CD4-positive, alpha-beta T cell treated with Interleukin-4 for 4 hours (primary cell): ENCODE measurements at places on chromosomes 5 and 9.
A peak's percentile ranks its signal among the peaks of the same experiment; 100 is the strongest.

DNA sequence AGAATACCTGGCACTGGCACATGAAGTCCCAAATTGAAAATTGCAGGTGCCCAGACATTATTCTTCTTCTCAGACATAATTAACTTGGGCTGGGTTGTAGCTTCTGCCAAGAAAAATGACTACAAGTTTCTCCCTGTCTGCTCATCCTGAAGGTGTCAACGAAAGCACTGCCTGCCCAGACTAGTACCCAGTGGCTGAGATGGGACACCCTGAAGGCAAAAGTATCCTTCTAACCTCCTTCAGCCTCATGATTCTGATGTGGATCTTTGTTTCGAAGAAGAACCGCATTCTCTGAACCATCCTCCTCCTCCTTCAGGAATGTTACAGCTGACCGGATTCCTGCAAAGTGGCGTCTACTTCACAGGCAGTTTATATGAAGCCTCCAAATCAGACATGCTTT, 161.1 kb upstream of the FST start:
- no peak for DNase-seq

DNA sequence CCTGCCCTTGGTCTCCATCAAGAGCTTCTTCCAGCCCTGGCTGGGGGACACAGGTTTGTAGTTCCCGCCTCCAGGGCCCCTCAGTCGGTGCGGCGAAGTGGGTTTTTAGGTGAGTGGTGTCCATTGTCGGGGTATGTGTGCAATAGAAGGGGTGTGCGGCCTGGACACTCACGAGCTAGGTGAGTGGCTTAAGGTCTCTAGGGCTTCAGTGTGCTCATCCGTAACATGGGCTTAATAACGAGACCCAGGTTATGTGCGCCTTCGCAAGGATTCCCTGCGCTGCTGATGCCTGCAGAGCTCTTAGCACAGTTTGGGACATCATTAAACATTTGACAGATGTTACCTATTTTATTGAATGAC, 656 bp downstream of the CEP78 start:
- DNase-seq: no peak

DNA sequence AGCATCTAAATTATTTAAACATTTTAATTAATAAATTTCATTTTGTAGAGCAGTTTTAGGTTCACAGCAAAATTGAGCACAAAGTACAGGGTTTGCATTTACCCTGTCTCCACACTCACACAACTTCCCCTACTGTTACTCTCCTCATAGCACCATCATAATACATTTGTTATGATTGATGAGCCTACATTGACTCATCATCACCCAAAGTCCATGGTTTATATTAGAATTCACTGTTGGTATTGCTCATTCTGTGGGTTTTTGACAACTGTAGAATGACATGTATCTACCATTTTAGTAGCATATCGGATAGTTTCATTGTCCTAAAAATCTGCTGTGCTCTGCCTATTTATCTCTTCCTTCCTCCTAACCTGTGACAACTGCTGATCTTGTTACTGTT, 411.1 kb upstream of the MPDZ start:
- no peak for DNase-seq

GRCh38 chr9:129172816-129173215, 5.2 kb downstream of the IER5L start:
- no peak for DNase-seq

- DNase-seq: no peak
These were observed 626.7 kb downstream of the PRR16 start for GRCh38 chr5:121090822-121091221.

DNA sequence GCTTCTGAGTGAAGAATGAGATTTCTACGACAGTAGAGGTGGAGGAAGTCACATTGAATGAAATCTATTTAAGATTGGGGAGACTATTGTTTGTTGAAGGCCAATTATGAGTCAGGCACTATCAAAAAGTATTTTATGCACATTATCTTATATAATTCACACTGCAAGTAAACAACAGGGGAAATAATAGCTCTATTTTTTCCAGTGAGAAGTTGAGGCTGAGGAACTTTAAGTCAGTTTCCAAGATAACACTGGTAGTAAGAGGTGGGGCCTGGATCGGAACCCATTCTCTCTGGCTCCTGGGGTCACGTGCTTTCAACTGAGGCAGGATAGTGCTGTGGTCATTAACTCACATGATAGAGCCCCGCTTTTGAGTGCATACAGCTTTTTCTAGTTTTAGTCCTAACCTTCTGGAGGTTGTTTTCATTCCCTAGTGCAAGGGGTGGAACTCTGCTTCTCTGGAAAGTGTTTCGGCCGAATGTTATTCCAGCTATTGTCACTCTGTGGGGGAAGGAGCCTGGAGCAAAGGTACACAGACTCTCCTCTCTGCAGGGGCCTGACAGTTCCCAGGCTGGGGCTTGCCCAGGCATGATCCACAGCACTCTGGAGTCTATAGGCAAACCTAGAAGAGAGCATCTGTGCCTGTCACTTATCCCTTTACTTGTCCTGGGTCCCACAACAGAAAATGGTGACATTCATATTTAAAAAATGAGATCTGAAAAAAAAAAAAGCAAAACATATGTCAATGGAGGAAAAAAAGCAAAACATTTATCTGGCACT, 352.4 kb upstream of the ACTBL2 start:
- DNase-seq: no peak

DNA sequence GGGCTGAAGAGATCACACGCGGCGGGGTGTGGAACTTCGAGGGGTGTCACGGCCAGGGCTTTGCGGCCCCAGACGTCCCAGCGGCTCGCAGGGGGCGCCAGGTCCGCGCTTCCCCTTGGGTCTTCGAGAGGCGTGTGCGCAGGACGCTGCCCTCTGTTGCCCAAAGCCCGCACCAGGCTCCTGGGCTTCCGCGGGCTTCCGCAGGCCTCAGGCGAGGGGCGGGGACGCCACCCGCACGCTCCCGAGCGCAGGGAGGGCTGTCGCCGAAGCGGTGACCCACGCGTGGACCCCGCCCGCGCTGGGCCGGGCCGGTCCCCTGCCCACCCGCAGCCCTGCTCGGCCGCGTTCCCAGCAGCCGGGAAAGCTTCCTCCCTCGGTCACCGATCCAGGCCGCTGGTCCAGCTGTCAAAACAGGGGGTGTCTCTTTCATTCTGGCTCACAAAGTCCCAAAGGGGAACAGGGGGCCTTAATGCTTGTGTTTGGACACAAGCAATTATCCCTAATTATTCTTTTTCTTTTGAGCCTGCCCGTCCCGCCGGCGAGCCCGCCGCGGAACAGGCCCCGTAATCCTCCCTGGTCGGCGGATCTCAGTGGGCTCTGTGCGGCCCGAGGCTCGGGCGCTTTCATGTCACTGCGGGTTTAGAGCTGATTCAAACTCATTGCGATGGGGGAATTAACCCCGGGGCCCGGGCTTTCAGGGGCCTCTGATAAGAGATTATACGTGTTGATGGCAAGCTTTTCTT, 60.6 kb downstream of the TMEM174 start:
- DNase-seq: no peak

DNA sequence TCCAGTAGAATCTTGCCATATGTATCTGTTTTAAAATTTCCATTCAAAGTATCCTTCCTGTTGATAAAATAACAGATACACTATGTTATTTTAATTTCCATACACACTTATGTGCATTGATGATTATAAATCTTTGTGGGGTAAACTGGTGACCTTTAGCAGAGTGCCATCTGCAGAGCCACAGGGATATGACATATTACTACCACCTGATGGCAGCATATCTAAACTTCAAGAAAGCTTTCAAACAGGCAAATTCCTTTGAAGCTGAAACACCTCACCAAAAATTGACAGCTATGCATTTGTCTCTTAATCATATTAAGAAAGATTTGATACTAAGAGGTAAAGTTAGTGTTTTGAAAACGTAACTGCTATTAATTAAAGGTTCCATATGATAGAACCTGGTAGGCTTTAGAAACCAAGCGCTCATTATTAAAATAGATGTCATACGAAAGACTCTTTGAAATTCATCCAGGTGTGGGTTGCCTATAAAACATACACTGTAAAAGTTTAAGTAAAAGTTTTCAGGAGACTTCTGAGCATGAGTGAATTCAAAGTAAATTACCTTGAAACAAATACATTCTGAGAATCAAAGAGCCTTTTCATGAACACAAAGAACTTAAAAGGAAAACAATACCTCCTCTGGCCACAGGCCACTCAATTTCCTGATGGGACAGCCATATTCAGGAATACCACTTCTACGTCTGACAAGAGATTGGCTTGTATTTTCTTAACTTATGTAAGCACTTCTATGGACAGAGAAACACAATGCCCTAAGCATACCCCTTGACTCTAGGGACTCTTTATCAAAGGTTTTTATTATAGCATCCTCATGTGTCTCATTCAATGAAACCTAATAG, 93.3 kb downstream of the KIAA0825 start:
- peak; percentile 66 for DNase-seq

GRCh38 chr9:124290053-124290591, 32.4 kb downstream of the NEK6 start:
- DNase-seq: no peak

DNA sequence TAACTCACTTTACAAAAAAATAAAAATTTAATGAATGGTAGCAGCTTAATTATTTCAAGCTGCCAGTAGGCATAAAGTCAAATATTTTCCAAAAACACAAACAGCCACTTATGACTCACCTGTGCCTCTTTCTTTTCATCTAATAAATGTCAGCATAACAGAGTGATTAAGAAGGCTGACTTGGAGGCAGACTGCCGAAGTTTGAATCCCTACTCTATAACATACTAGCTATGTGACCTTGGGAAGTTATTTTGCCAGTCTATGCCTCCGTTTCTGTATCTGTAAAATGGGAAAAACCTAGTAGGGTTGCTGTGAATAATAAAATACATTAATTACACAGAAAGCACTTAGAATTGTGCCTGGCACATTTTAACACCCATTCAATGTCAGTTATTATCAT, 33.8 kb downstream of the FANCC start:
- no peak for DNase-seq

DNA sequence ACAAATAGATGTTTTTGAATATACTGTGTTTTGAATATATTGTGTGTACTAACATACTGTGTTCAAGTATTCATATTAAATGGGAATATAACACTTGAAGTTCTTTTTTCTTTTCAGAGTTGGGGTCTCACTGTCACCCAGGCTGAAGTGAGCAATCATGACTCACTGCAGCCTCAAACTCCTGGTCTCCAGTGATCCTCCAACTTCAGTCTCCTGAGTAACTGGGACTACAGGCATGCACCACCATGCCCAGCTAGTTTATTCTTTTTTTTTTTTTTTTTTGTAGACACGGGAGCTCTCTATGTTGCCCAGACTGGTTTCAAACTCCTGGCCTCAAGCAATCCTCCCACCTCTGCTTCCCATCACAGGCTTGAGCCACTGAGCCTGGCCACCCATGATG, 23.2 kb upstream of the AUH start:
- DNase-seq: no peak

GRCh38 chr9:91960367-91960766, 10.3 kb upstream of the ROR2 start:
- no peak for DNase-seq

GRCh38 chr5:122699201-122699600, 75.7 kb upstream of the SNX2 start:
- DNase-seq: no peak

DNA sequence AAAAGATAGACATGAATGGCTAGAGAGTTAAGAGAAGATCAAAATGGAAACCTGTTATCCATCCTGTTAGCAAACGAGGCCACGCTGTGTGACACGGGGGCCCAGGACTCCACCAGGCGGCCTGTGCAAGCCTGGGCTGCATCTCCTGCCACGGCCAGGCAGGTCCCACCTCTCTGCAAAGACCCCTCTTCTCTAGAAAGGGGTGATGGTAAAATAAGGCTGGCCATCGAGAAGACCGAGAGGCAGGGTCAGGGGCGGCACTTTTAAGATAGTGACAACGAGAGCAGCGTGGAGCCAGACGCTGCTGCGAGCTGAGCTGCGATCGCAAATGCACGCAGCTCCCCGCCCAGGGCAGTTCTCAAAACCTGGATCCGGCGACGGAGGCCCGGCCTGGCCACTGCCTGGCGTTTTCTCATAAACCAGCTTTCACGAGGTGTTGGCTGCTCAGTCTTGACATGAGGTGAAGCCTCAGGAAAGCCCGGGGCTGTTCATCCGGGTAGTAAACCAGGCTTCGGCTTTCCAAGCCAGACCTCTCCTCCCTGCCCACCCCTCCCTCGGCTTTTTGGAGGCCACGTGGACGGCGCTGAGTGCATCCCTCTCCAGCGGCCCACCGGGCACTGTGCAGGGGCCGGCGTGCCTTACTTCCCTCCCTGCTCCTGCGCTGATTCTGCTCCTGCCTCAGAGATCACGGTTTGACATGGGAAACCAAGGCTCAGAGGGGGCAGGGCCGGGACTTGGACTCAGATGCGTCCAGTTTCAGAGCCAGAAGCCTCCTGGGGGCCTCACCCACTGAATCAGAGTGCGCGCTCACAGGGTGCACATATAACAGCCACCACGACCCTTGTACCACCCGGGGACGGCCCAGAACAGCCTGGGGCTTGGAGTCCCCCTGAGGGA, 151.6 kb upstream of the PHYKPL start:
- no peak for DNase-seq

- no peak for DNase-seq
These were observed 48.0 kb upstream of the FAM120AOS start for GRCh38 chr9:93501406-93501805.

GRCh38 chr9:133362359-133363044, 6.2 kb downstream of the SURF2 start:
- DNase-seq: no peak

DNA sequence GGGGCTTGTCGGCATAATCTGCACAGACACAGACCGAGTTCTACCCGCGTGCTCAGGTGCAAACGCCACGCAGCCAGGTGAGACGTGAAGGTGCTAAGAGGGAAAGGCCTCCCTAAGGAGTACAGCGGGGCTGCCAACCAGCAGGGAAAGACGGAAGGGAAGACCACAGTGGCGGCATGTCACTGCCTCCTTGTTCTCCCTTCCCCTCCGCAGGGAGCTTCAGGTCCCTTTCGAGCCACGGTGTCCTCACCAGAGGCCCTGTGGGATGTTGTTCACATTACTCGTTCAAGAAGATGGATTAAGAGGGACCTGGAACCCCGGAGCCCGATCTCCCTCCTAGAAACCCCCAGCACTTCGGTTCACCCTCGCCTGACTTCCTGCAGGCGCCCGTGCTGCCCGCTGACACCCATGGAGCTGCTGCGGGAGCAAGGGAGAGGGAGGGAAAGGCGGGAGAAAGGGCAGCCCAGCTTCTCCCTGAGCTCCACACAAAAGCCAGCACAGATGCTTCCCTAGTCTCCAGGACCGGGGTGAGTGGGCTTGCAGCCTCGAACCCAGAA, 686 bp downstream of the BRD9 start:
- DNase-seq: no peak

GRCh38 chr9:133707065-133707762, 30.9 kb downstream of the SARDH start:
- no peak for DNase-seq
